ENCODE measurements at places on chromosomes 16 and 17.

GRCh38 chr17:77555741-77556291 is 402.7 kb upstream of the TNRC6C start:
- no peak for DNase-seq

DNA sequence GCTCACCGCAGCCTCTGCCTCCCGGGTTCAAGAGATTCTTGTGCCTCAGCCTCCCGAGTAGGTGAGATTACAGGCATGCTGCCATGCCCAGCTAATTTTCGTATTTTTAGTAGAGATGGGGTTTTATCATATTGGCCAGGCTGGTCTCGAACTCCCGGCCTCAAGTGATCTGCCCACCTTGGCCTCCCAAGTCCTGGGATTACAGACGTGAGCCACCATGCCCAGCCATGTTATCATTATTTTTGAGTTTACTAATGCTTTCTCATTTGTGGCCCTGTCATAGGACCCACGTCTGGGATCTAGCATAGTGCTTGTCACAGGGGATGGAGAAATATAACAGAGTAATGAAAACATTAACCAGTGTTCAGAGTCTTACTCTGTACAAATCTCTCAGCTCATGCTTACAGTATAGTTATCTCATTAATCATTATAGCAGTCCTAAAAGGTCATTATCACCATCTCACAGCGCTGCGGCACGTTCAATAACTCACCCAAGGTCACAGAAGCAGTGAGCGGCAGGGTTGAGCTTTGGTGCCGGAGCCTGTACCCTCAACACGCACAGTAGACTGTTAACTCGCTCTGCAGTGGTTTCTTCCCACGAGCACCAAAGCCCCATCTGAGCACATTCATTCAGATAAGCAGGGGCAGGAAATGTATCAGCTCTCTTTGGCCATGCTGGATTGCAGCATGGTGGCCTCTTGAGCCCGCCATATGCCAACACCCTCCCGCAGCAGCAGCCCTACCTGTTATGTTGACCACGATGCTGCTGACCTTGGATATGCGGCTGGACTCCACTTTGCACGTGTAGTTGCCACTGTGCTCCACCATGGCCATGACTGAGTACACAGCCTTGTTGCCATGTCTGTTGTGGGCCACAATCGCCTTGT is 21.4 kb downstream of the PECAM1 start:
- DNase-seq, result no peak

DNA sequence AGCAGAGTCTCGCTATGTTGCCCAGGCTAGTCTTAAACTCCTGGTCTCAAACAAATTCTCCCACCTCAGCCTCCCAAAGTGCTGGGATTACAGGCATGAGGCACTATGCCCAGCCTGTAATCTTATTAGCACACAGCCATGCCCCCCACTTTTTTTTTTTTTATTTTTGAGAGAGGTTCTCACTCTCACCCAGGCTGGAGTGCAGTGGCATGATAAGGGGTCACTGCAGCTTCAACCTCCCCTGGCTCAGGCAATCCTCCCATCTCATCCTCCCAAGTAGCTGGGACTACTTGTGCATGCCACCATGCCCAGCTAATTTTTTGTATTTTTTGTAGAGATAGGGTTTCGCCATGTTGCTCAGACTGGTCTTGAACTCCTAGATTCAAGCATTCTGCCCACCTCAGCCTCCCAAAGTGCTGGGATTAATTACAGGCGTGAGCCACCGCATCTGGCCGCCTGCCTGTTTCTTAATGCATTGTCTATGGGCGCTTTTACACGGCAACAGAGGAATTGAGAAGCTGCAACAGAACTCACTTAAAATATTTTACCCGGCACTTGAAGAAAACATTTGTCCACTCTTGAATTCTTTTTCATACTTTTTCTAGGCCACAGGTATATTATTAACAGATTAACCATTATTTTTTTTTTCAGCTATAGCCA is 8.8 kb upstream of the CEP20 start:
- no peak for DNase-seq

DNA sequence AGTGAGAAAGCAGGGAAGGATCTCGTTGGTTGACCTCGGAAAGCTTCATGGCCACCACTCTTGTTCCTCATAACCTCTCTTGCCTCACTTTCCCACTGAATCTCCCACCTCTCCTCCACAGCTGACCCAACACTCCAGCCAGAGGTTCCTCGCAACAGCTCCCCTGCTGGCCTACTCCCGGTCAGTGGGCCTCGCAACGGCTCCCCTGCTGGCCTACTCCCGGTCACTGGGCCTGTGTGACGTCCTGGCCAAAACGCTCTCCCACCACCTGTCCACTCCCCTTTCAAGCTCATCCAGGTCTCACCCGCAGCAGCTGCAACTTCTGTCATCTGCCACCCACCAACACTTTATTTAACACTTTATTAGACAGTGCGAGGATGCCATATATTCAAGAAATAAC is 149.1 kb downstream of the VPS53 start:
- no peak for DNase-seq

- no peak for DNase-seq
Measured at GRCh38 chr16:15775663-15776304, 81.0 kb downstream of the MYH11 start.

- DNase-seq, result no peak
Measured at GRCh38 chr16:26348095-26348494, 656.3 kb downstream of the HS3ST4 start.

All from esophagus squamous epithelium (tissue), 5 donors.